ENCODE measurements at places on chromosomes 5 and 9.
A peak's percentile ranks its signal among the peaks of the same experiment; 100 is the strongest.

DNA sequence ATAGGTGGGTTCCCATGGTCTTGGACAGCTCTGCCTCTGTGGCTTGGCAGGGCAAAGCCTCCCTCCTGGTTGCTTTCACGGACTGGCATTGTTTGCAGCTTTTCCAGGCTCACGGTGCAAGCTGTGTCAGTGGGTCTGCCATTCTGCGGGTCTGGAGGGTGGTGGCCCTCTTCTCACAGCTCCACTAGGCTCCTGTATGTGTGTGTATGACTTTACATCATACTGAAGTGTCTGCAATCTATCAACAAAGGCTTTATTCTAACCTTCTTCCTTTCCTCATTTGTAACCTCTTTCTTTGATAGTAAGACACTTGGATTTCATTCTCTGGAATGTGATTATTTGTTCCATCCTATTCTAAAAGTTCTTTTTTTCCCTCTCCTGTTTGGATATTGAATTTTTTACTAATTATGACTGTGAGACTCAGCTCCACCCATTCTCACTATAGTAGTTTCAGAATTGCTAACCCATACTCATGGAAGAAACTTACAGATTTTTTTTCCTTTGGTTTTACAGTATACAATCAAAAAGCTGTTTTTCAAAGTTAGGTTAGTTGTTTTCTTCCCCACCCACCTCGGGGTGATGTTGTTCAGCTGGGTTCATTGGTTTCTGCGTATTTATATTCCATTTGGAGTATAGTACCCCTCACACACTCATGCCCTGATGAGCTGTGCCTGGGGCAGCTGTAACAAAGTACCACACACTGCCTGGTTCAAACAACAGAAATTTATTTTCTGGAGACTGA lies 144.6 kb upstream of the OTULINL start:
- no peak for DNase-seq

GRCh38 chr5:4661836-4662235 lies 478.3 kb upstream of the ADAMTS16 start:
- no peak for DNase-seq

GRCh38 chr5:175226506-175226905 lies 217.5 kb downstream of the DRD1 start:
- no peak for DNase-seq

GRCh38 chr5:1312993-1313833 lies 18.3 kb upstream of the TERT start:
- no peak for DNase-seq

- DNase-seq = no peak
Measured at GRCh38 chr5:171906703-171907590, 99.5 kb downstream of the FBXW11 start.

- DNase-seq = no peak
Measured at GRCh38 chr9:134558124-134558905, 83.3 kb upstream of the COL5A1 start.

DNA sequence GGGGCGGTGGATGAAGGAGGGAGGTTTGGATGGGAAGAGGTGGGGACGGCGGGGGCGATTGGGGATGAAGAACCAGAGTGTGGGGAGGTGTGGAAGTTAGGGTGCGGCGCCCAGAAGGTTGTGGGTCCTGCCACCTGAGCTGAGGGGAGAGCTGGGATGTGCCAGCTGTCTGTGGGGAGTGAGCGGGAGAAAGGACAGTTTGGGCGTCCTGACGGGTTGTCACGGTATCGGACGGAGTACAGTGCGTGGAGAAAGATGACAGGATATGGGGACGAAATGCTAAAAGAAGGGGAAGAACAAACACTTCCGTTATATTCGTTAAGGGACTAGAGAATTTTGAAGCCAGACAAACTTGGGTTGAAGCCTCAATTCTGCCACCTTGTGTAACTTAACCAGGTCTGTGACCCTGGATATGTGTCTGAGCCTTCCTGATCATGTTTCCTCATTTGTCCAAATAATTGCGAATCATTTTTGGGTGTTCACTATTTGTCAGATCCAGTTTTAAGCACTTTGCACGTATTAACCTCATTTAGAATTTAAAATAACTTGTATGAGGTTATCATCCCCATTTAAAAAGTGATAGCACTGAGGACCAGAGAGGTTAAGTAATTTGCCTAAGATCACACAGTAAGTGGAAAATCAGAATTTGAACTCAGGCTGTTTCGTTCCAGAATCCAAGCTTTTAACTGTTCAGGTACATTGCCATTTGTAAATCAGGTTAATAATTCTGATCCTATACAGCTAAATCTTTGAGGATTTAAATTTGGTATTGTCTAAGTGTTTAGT lies 689 bp downstream of the CNTRL start:
- DNase-seq = no peak

- no peak for DNase-seq
Measured at GRCh38 chr5:60943624-60944023, 1.2 kb downstream of the ERCC8 start.

GRCh38 chr5:149441986-149442385 lies 62.9 kb upstream of the IL17B start:
- no peak for DNase-seq

GRCh38 chr9:5575000-5575399 lies 53.9 kb upstream of the RIC1 start:
- no peak for DNase-seq

DNA sequence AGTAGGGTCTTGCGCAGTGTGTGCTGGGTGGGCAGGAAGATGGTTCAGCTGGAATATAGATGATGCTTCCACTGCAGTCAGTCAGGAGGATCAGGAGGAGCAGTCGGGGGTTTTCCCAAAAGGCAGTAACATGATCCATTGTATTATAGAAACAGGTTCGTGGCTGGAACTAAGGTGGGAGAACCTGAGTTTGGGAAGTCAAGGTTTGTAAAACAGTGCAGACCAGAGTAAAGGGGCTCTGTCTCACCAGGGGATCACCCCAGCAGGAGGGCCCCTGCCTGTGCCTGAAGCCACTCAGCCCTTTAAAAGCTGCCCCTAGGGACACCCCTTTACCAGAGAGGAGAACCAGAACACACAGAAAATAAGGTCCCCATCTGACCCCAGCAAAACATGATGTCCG lies 213.4 kb downstream of the AUH start:
- no peak for DNase-seq

DNA sequence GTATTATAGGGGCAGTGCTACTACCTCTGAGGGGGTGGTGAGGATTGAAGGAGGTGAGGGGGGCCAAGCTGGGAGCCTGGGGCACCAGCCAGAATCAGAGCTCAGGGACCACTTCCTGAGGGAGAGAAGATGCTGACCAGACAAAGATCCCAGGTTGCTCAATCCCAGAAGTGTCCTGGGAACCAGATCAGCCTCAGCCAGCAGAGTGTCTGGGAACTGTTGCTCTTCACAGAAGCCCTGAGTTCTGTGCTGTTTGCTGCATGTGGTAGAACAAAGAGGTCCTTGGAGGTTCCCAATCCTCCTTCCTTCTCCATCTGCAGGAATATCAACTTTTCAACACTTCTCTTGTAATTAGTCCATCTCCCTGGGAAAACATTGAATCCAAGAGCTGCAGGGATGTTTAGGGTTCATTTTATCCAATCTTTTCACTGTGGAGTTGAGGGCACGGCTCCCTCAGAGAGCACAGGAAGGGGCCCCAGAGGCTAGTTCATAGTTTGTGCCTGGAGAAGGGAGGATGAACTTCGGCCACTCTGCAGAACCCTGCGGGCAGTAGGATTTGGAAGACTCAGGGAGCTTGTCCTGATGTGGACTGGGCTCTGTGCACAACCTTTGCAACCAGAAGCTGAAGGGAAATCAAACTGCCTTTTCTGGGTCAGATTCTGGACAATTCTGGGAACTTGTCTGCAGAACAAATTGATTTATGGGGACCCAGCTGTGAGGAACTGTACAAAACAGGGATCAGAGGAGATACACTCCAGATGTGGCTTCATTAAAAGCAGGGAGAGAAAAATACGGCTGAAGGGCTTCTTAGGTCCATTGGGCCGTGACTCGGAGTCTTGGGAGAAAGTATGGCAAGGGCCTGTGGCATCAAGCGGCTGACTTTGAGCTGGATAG lies 57.1 kb downstream of the GALNT12 start:
- DNase-seq = peak; percentile 68

- DNase-seq = peak; percentile 90
Measured at GRCh38 chr9:134455934-134456755, 129.9 kb downstream of the RXRA start.

- DNase-seq = no peak
Measured at GRCh38 chr9:108889649-108890067, 27.6 kb downstream of the ACTL7A start.

DNA sequence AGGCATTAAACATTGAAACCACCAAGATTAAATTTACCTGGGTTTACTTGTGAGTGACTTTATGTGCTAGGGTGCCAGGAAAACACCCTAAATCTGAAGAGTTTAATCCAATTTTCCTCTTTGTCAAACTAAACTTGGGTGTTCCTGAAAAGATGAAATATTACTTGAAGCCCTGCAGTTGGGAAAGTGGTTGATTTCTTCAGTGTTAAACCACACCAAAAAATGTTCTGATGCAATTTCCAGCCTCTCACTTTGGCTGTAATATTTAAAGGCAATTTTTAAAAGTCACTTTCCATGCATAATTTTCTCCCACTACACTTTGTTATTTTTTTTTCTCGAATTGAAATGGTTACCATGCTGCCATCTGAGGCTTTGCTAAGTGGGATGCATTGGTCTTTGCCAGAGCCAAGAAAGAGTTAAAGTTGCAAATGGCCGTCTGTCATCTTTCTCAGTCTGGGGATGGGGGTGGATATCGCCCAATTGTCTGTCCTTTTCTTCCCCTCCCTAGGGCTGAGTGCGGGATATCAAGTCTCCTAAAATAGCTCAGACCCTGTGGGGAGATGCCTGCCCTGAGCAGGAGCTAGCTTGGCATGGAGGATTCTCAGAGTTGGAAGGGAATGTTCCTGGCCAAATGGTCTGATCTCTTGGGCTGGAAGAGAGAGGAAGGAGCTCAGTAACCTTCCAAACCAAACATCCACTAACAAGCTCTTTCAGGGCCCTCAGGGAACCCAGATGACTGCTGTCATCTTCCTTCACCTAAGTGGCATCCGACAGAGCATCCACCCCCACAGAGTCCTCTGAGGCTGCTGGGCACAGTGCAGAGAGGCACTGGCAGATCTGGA lies 13.6 kb upstream of the SHB start:
- no peak for DNase-seq

DNA sequence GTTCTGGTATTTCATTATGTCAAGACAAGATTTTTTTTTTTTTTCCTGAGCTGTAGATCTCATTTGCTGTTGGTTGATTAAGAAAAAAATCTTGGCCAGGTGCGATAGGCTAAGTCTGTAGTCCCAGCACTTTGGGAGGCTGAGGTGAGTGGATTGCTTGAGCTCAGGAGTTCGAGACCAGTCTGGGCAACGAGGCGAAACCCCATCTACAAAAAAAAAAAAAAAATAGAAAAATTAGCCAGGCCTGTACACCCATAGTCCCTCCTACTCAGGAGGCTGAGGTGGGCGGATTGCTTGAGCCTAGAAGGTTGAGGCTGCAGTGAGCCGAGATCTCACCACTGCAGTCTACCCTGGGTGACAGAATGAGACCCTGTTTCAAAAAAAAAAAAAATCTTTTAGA lies 12.2 kb downstream of the CDC42SE2 start:
- no peak for DNase-seq

DNA sequence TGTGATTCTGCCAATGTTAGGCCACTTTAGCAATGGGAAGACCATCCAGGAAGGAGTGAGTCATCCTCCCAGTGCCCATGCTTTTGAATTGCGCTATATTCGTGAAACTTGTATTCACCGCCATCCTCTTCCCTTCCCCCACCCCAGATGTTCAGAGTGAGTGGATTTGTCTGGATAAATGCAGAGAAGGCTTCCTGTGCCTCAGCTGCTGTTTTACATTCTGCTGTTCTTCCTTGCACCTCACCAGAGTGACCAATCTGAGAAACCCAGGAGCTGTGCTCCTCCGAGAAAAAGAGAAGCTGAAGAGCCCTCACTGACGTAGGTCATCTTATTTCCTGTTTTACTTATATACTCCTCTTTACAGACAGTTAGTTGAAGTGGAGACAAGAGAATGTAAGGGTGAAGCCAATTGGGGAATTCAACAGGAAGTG lies 24.6 kb upstream of the SVEP1 start:
- no peak for DNase-seq

GRCh38 chr5:156532921-156533320 lies 206.0 kb downstream of the SGCD start:
- DNase-seq = no peak

GRCh38 chr5:33231935-33232334 lies 208.8 kb upstream of the TARS1 start:
- DNase-seq = no peak

DNA sequence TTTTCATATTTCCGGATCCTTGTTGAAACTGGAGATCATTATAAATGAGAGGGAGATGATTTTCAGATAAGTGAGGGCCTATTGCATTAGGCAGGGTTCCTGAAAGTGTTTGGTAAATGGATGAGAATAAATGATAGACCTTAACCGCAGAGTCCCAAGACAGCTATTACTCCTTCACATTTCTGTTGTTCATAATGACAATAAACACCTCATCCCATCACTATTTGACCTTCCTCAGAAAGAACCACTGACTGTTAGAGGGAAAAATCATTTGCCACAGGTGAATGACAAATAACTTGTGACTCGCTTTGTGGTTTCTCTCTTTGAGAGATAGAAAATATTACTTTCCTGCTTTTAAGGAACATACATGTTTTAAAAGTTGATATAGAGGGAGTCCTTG lies 47.3 kb upstream of the TRMT10B start:
- DNase-seq = no peak

- peak; percentile 56 for DNase-seq
Measured at GRCh38 chr9:37938121-37938891, 34.4 kb upstream of the SLC25A51 start.

DNA sequence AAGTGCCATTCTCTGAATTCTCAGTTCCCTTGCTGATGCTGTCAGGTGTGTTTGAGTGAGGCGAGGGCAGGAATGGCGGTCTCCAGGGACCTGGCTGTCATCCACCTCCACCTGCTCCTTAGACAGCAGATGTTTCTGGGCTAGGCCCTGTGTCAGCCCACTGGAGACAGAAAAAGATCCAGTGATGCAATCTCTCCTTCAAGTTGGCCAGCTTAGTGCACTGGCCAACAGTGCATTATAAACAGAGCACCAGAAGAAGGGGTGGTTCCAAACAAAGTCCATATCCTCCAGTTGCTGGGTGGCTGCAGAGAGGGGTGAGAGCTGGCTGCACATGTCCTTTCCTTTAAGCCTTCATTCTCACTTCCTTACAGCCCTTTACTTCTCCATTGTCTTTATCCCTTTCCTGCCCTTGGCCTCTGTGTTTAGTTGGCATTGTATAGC lies 26.5 kb downstream of the NANS start:
- DNase-seq = no peak

- DNase-seq = peak; percentile 77
Measured at GRCh38 chr5:151123897-151124751, 33.5 kb downstream of the ANXA6 start.

GRCh38 chr5:137730336-137730735 lies 5.6 kb downstream of the KLHL3 start:
- DNase-seq = no peak

- no peak for DNase-seq
Measured at GRCh38 chr9:90176901-90177300, 465.7 kb downstream of the DIRAS2 start.

- no peak for DNase-seq
Measured at GRCh38 chr5:329121-329735, 7.7 kb downstream of the AHRR start.
